Neuronal stem cell (in vitro differentiated cells): ENCODE measurements at places on chromosomes 3 and 15.

- DNase-seq: no peak
Observed at GRCh38 chr3:149020196-149020838, 29.0 kb downstream of the GYG1 start.

DNA sequence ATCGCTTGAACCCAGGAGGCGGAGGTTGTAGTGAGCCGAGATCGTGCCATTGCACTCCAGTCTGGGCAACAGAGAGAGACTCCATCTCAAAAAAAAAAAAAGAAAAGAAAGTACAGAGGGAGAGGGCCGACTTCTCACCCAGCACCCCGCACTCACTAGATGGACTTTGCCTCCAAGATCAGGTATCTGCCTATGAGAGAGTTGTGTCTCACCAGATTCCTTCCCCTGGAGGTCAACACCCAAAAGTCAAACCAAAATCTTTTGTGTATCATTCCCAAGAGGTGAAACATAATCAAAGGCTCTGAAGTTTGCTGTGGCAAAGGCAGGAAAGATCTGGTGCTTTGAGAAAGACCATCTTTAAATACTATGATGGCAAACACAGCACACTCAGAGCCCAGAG lies 51.2 kb downstream of the HMCES start:
- no peak for DNase-seq

GRCh38 chr3:41198526-41198925 lies 779 bp upstream of the CTNNB1 start:
- peak; percentile 43 for DNase-seq

- no peak for DNase-seq
Observed at GRCh38 chr15:92460023-92460422, 66.3 kb downstream of the ST8SIA2 start.

DNA sequence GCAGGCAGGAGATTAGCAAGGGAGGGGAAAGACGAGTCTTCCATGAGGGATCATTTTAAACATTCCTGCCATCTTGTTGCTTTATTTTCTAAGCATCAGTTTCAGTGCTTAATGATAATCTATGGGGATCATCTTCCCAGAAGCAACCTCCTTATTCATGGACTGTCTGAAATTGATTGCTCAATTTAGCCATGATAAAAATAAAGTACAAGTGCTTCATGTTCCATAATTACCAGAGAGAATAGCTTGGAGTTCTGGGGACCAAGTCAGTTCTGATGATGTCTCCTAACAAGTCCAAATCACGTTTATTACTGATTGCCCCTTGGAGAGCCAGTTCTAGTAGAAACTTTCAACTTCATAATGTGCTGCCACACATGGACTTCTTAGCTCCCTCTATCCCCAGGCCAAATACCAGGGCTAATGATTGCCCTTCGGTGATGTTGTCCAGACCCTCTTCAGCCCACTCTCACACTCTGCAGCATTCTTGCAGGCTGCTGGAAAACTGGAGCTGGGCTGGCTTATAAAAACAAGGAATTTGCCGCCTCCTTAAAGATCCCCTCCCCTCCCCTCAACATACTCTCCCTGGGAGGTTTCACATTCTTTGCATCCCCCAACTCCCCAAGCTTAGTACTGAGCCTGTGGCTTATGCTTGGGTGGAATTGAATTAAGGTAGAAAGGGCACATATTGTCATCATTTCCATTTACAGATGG lies 222.1 kb upstream of the ADAMTS9 start:
- no peak for DNase-seq

DNA sequence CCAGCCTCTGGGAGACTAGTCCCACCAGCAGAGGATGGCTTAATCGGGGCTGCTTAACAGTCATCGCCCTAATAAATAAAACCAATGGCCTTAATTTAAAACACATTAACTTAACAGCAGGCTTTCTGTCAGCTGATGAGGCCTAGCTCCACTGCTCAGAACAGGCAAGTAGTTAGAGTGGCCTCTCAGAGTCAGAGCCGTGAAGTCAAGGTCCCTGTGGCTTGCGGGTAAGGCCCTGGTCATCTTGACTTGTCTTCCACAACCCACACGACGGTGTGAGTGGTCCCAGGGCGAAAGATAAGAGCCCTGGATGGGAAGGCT lies 11.8 kb downstream of the XXYLT1 start:
- DNase-seq: no peak

- no peak for DNase-seq
Observed at GRCh38 chr15:54559405-54560069, 581.3 kb downstream of the UNC13C start.

GRCh38 chr3:184332370-184333090 lies 4.9 kb upstream of the FAM131A start:
- DNase-seq: no peak

- no peak for DNase-seq
Observed at GRCh38 chr3:141039589-141039988, 11.6 kb upstream of the SPSB4 start.

- DNase-seq: no peak
Observed at GRCh38 chr15:58951388-58952007, 18.0 kb upstream of the SLTM start.

- DNase-seq: no peak
Observed at GRCh38 chr15:86653344-86654197, 573.9 kb downstream of the AGBL1 start.

- no peak for DNase-seq
Observed at GRCh38 chr15:49946681-49947080, 172.4 kb downstream of the ATP8B4 start.

- no peak for DNase-seq
Observed at GRCh38 chr15:36067483-36068274, 511.7 kb upstream of the CDIN1 start.

- DNase-seq: no peak
Observed at GRCh38 chr3:49967291-49967690, 27.3 kb downstream of the RBM6 start.

DNA sequence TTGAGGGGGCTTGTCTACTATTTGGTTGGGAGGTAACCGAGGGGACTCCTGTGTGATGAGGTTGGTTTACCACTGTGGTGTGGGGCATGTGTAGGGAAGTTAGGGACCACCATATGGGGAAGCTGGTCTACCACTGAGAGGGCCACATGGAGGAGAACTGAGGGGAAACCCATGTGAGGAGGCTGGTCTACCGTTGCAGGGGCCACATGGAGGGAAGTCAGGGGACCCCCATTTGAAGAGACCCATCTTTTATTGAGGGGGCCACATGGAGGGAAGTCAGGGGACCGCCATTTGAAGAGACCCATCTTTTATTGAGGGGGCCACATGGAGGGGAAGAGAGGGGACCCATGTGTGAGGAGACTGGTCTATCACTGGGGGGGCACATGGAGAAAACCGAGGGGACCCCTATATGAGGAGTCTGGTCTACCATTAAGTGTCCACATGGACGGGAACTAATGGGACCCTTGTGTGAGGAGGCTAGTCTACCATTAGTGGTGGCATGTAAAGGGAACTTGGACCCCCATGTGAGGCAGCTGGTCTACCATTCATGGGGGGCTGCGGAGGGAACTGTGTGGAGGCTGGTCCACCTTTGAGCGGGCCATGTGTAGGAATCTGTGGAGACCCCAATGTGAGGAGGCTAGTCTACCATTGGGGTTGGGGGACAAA lies 165.5 kb downstream of the FBLN2 start:
- no peak for DNase-seq

GRCh38 chr3:50294492-50295403 lies 2.5 kb upstream of the IFRD2 start:
- no peak for DNase-seq

DNA sequence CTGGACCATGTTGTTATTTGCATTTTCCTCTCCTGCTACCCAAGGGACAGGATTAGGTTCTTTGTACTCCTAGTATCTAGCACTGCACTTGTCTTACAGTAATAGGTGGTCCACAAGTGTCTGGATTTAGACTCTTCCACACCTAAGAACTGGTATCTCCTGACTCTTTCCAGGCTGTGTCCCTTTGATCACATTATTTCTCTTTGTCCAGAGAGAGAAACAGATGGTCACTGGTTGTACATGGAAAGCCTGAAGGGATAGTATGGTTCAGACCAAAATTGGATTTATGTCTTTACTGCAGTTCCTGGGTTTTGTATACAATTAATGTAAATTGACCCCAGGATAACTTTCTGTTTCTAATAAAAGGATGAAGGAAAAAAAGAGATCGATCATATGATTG lies 64.0 kb downstream of the PDE8A start:
- DNase-seq: no peak

- DNase-seq: no peak
Observed at GRCh38 chr3:11574981-11575669, 68.6 kb downstream of the VGLL4 start.

DNA sequence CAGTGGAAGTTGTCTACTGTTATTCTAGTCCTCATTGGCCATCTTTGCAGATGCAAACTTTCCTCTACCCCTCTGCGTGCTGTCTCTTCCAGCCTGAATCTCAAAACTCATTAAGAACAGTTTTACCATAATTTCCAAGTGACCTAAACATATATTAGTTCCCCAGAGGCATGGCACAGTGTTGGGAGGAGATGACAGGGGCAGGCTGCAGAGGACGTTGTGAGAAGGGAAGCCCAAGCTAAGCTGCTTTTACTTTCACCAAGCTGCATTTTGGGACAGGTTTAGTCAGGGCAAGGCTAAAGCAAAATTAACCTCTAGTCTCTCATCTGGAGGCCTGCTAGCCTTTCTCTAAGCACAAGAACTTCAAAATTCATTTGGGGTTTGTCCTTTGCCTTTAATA lies 318.6 kb upstream of the SATB1 start:
- no peak for DNase-seq

DNA sequence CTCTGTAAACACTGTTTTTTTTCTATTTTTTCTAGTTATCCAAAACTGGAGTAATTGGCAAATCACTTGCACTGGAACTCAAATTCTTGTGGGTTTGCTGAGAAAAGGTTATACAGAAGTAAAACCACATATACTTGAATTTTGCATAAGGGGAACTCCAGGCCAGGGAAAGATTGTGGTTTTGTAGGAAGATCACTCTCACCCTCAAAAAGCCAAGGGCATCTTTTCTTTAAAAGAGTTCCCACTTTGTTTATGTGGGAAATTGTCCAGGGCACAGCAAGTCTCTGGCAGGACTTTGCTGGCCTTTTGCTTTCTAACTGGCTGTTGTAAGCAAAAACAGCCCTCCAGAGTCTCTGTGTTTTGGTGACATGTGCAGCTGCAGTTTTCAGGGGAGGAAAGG lies 340.3 kb upstream of the RBMS3 start:
- DNase-seq: no peak

DNA sequence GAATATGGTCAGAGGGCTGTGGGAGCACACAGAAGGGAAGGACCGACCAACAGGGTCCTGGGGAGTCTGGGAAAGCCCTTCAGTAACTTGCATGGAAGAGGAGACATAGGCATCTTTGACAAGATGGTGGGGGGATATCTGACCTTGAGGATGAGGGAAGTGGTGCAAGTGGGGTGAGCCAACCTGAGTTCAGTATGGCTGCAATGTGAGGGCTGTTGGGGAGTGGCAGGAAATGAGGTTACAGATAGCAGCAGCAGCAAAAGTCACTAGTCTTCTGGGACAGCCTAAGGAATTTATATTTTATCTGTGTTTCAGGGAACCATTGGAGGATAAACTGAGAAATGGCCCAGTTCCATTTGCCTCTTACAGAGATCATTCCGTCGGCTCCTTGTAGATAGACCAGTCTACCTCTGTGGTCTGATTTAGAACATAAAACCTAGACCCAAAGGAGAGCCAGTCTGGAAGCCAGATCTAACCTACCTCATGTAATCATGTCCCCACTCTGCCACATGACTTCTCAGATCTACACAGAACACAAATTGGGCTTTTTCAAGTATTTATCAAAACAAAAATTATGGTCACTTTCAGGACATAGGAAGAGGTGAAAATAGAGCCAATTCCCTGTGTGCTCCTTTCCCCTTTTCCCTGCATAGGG lies 75.6 kb downstream of the ST6GAL1 start:
- no peak for DNase-seq

DNA sequence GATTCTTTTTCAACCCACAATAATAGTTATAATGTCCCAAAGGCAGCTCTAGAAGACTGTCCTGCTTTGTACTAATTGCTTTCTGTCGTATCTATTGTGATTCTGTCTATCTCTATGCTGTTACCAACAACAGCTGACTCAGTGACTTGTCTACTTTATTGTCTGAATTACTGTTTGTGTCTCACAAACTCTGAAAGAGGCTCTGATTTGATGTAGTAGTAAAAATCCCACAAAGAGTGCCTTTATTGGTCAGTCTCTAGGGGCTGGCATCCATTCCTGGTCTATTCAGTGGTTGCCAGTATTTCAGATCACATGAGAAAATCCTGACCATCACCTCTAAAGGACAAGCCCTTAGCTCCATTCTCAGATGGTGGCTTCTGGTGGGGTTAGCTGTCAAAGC lies 254.2 kb downstream of the NSUN3 start:
- DNase-seq: no peak

DNA sequence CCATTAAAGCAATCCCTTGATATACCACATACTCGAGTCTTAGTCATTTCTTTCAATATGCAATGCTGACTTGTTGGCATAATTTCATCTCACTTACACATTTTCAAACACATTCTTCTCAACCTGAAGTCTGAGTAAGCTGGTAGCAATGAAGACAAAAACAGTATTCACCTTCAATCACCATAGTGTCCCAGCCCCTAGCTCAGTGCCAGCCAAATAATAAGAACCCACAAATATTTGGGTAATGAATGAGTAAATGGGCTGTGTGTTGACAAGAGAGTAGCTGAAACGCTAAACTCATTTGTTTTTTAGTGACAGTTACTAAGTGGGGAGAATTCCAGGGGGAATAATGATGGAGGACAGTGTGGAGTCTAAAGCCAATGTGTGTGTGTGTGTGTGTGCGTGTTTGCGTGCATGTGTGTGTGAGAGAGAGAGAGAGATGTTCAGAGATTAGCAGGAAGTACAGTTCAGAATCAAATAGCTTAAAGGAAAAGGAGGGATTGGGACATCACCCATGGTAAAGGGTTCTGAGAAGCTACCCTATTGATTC lies 165.7 kb downstream of the GAP43 start:
- no peak for DNase-seq

DNA sequence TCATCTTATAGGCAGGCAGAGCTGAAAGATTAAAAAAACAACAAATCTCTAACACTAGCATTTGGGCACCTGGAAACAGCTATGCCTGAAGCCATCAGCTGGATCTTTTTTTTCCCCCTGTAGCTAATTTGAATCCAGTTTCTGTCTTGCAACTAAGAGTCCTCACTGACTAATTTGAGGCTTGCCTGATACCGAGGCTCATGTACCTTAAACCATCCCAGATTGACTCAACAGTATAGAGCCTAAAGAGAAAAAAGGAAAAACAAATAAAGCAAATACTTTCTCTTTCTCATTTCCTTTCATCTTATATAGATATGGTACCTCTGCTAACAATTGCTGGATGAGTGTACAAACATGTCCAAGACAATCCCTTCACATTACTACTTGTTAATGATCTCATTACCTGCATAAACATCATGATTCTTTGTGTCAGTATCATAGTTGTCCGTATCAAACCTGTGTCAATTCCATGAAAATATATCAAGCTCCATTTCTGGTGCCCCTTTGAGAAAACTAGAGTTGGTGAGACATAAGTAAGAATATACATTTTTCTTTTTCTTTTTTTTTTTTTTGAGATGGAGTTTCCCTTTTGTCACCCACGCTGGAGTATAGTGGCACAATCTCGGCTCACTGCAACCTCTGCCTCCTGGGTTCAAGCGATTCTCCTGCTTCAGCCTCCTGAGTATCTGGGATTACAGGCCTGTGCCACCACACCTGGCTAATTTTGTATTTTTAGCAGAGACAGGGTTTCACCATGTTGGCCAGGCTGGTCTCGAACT lies 43.1 kb downstream of the BHLHE40 start:
- DNase-seq: no peak

- DNase-seq: no peak
Observed at GRCh38 chr15:91469632-91470567, 369.8 kb downstream of the SV2B start.
